A549 (cell line): ENCODE measurements at places on chromosomes 11 and 22. TPM values are rescaled to one million over a fixed set of nuclear protein-coding genes. Genes with fewer than 3 reads are reported as not detected.
A peak's percentile ranks its signal among the peaks of the same experiment; 100 is the strongest.

DNA sequence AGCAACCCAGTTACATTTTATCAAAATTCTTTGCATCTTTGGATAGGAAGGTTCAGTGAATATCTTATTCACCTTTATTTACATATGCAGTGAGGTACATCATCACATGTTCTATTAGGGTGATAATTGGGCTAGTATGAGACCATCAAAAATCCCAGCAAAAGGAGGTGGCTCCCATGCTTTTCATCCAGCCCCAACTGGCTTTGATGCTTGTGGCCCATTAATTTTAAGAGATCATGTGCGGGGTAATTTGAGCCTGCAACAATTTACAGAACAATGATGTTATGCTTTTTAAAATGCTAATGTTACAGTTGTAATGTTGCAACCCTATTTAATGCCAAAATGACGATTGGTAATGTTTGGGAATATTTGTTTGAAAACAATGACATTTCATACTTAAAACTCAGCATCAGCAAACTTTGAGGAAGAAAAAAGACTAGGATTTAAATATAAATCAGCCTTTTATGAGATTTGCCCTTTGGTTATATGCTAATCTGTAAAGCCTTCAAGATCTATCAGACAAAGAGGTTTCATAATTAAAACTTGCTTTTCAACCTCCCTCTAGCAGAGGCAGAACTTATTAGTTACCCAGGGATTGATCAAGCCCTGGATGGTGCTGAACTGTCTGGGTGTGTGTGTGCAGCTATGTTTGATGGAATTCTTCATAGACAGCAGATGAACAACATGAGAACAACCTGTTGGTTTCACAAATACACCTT, 183.5 kb upstream of the SORL1-AS1 start:
- no peak for DNase-seq

DNA sequence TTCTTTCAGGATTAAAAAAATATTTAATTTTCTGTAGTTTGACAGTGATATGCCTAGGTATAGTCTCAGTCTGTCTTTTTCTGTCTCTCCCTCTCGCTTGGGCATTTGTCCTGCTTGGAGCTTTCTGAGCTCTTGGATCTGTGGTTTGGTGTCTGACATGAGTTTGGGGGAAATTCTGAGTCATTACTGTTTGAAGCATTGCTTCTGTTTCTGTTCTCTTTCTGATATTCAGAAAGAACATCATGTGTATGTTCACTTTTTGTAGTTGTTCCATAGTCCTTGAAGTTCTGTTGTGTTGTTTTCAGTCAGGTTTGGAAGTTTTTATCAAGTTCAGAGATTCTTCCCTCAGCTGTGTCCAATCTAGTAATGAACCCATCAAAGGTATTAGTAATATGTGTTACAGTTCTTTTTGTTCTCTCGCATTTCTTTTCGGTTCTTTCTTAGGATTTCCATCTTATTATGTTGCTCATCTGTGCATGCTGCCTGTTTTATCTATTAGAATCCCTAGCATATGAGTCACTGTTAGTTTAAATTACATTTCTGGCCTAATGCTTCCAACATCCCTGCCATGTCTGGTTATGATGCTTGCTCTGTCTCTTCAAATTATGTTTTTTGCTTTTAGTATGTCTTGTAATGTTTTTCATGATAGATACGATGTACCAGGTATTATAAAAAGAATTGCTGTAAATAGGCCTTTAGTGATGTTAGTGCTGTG, 48.4 kb downstream of the DDX10 start:
- no peak for DNase-seq

GRCh38 chr11:70192666-70193410, 10.3 kb upstream of the FADD start:
- DNase-seq = no peak

DNA sequence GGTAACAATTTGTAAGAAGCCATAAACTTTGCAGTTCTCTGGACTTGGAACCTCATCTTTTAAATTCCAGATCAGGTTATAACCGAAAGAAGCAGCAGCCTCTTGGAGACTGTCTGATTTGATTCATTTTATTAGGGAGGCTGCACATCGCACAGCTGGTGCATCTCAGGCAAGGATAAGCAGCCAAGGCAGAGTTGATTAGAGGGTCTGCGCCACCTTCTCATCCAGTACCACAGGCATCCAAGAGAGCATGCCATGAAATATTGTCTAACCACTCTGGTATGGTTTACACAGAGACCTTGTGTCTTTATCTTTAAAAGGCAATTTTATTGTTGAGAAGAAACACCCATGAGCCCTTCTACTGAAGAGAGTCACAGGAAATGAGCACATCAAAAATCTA, 16.2 kb upstream of the CWF19L2 start:
- no peak for DNase-seq

DNA sequence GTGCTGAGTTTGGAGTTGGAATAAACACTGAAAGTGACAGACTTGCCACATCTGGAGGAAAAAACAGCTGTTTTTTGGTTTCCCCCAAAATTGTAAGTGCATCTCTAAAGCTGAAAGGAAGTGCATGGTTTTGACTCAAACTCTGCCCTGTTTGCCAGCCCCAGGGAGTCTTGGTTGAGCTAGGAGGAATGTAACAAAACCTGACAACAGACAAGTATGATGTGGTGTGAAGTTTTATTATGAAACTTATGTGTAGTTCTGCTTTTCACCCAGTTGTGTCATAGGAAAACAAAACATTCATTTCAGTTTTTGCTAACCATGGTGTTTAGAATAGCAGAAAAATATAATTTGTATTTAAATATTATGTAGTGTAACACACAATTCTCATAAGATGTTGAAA, 31.7 kb upstream of the PDE3B start:
- DNase-seq = no peak

GRCh38 chr11:78190374-78190773, 1.7 kb downstream of the USP35 start:
- DNase-seq = no peak

DNA sequence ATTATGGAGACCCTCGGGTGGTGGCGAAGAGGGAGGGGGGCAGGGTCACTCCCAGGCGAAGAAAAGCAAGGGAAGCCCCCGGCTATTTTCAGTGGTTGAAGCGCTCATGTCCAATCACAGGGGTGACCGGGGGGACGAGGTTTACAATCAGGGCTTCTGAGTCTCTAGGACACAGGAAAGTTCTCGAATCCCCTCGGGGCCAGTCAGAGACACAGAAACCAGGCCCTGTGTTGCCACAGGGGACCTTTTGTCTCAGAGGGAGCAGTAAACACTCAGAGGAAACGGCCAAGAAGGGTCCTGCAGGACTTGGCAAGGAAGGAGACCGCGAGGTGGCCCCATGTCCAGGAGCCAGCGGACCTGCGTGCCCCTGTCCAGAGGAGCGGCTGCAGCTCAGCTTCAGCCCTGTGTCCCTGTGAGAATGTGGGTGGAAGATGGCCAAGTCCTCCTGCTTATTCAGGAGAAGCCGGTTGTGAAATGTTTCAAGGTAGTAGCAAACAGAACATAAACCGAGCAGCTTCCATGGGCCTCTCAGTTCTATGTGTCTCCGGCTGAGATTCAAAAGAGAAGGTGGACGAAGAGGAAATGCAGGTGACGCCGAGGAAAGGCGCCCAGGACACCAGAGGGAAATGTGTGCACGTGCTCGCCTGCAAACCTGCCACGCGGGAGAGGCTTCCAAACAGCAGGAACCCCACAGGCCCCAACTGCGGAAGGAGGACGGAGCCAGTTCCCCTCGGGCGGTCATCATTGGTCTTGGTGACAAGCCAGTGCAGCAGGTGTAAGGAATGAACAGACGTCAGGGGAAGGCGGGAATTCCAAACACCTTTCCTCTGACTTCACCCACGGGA, 357.6 kb downstream of the BRD1 start:
- no peak for DNase-seq

DNA sequence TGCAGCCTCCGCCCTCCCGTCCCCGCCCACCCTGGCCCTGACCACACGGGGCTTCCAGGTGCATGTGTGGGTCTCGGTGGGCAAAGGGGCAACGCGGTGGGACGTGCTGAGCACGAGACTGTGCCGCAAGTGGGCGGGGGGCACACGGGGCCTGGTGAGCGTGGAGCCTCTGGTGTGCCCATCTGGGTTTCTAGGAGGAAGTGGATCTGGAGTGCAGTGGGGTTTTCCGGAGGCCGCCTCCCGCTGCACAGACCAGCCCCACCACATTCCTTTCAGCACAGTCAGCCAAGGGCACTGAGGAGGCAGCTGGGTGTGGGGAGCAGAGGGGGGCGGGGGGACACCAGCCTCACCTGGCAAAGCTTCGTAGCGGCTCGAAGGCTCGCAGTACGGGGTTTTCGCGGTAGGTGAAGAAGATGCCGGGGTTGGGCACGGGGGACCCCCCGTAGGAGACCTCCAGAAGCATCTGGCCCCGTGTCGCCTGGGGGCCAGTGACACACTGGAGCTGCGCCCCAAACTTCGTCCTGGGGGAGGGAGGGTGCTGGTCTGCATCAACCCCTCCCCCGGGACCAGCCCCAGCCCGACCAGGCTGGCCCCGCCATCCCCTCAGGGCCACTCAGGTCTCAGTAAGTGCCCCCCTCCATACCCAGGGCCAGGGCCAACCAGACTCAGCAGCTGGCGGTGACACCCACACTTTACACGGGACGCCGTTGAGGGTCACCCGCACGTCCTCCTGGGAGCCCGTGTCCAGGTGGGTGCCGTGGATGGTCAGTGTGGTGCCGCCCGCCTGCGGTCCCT, 12.4 kb upstream of the MAPK11 start:
- DNase-seq = peak; percentile 69

DNA sequence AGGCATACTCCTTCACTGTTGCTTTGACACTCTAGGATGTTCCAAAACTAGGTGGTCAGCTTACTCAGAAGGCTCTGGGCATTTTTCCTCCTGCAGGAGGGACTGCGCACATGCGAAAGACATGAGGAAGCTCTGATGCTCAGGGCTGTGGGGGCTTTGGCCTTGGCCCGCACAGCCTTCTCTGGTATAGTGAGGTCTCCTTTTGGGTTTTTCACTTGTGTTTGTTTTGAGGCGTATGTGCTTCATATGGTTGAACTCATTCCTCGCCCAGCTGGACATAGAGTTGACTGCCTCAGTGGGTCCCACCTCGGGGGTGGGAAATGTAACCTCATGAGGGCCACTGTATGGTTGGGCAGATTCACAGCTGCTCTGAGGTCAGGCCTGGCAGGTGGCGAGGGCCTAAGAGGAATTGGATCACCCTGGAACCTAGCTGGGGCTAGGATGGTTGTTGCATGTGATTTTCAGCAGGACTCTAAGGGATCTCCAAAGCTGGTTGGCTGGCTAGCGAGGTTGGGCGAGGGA, 63.7 kb downstream of the PTPRJ start:
- no peak for DNase-seq

GRCh38 chr11:115941481-115941993, 437.3 kb upstream of the CADM1 start:
- no peak for DNase-seq

DNA sequence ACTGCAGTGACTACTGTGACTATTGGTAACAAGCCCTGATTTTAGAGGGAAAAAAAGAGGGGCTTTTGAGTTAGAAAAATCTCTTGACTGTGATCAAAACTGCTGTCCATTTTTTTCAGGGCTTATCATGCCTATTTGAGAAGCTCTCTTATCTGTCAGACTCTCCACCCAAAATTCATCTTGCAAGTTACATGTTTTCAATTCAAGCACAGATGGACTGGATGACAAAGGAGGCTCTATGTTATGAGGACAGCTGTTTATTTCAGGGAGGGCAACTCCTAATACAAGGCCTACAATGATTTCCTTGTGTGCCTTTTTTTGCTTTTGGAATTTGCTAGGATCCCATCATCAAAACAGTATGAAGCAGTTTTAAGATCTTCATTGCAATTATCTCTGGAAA, 35.2 kb upstream of the USP47 start:
- no peak for DNase-seq

- DNase-seq = no peak
These were observed 160.0 kb downstream of the TRIM29 start for GRCh38 chr11:119977881-119978280.

GRCh38 chr11:69284081-69284511, 9.9 kb upstream of the MYEOV start:
- no peak for DNase-seq

DNA sequence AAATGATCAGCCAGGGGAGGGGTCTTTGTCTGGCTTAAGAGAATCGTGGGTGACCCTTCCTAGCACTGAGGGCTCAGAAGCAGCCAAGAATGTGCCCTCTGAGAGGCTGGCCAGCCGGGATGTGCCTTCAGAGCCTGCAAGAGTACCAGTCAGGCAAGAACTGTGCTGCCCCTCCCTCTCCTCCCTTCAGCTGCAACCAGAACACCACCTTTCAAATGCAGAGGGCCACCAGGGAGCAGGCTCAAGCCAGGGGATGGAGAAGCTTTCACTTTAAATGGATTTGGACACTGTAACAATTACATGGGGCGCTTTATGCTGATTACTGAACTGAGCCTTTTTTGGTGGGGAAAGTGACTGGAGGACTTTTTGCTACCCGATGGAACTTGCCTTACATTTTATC, 44.9 kb upstream of the TENM4 start:
- DNase-seq = no peak

The SAA2 gene
- not detected in 3 replicates for polyA plus RNA-seq

The SLC17A6 gene
- not detected in 3 replicates for polyA plus RNA-seq

The POTEH gene
- polyA plus RNA-seq = not detected in 3 replicates

The CCDC15 gene
- polyA plus RNA-seq = 0.50 to 0.90 TPM (median 0.58 TPM) in 3 replicates

The OR1S2 gene
- polyA plus RNA-seq = not detected in 3 replicates

The BATF2 gene
- polyA plus RNA-seq = 0.21 to 0.35 TPM (median 0.29 TPM) in 3 replicates

The NRGN gene
- 3.3 to 3.5 TPM (median 3.4 TPM) in 3 replicates for polyA plus RNA-seq

The OR8K3 gene
- not detected in 3 replicates for polyA plus RNA-seq
